Substantia nigra (tissue), 51 donors: ENCODE measurements at places on chromosomes 11 and 22.

- DNase-seq, result no peak
Observed at GRCh38 chr11:126753990-126754389, 246.6 kb downstream of the KIRREL3 start.

DNA sequence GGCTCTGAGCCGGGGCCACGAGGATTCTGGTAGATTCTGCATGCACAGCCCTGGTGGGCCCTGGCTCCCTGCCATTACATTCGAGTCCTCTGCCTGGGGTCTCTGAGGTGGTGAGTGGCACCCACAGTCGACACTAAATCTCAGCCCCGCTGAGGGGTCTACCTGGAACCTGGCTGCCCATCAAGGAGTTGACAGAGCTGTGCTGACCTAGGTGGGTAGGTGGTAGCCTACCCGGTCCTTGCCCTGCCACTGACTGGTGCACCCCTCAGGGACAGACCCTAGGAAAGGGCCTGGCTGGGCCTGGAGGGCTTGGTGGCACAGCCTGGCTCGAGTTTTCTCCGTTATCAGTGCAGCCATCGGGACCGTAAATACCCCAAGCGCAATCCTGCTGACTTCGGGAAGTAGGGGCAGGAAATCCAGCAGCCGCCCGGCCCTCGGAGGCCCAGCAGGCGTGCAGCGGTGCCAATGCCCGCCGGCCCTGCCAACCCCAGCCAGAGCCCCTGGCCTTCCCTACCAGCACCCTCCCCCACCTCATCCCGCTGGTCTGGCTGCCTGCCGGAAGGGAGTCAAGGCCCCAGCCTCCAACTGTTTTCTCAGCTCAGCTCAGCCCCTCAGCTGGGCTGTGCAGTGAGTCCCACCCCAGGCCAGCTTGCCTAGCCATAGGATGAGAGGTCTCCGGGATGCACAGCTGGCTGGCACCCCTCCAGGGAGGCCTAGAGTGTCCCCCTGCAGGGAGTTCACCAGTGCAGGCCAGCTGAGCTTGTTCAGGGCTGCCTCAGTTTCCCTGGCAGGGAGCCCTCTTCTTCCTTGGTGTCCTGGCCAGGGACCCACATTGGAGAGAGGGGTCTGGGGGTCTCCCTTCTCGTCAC is 80.4 kb upstream of the KCNQ1OT1 start:
- no peak for DNase-seq

DNA sequence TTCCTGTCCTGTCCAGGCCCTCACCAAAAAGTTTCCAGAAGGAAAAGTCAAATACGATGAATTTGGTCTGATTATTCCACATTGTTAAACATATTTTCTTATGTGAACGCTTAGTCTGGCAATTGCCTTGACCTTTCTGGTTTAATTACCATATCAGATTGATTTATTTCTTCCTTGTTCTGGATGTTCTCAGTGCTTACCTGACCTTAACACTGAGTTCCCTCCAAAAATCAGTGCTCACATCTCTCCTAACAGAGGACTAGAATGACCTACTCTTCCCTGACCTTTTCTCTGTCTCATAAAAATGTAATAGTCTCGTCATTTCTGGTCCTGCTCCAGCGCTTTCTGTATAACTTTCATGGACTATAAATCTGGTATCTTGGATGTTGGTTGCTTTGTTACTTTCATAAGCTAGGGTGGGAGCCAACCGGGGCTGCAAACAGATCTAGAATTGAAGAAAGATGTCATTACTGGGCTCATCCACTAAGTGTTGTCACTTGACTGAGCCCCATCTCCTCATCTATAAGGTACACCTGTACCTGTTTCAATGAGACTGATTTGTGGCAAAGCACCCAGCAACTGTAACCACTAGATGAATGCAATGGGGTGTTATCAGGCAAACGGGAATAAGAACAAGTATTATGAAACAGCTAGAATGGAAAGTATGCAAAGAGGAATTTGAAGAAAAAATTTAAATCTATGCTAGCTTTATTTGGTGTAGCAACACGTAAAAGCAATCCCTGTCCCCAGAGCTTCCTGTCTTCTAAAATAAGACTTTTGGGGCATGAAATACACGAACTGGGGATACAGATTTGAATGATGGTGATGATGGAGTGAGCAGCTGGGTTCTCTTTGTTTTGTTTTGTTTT is 2.4 kb downstream of the FADS2 start:
- DNase-seq, result no peak

- DNase-seq, result no peak
Observed at GRCh38 chr11:129905402-129905801, 10.0 kb upstream of the NFRKB start.

- DNase-seq, result no peak
Observed at GRCh38 chr11:850775-851763, 8.4 kb downstream of the TSPAN4 start.

DNA sequence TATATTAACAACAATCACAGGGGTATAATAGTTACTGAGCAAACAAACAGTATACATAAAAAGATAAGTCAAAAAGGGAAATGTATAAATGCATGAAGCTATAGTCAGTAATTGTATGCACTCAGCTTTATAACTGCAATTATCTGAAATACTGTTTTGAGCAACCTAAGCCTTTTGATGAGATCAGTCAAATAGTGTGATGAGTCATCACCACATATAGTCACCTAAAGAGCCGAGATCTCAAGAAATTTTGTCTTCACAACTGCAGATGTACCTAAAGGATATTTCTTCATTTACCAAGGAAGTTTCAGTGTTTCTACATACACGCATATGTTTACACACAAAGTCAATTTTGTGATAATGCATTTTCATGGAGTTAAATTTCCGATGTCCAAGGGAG is 5.4 kb upstream of the OR51A2 start:
- no peak for DNase-seq

DNA sequence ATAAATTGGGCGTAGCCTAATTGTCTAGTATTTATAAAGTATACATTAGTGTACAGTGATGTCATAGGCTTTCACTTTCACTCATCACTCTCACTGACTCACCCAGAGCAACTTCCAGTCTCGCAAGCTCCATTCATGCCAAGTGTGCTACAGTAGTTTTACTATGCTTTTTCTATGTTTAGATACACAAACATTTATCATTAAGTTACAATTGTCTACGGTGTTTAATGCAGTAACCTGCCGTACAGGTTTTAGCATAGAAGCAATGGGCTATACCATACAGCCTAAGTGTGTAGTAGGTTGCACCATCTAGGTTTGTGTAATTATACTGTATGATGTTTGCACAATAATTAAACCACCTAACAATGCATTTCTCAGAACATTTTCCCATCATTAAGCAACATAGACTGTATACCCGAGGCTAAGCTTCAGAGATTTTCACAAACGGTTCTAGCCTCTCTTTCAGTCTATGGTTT is 17.5 kb downstream of the OR9G1 start:
- DNase-seq, result no peak

GRCh38 chr11:6693342-6694228 is 10.4 kb upstream of the MRPL17 start:
- no peak for DNase-seq

- DNase-seq, result no peak
Observed at GRCh38 chr11:126484266-126484665, 128.8 kb downstream of the ST3GAL4 start.

DNA sequence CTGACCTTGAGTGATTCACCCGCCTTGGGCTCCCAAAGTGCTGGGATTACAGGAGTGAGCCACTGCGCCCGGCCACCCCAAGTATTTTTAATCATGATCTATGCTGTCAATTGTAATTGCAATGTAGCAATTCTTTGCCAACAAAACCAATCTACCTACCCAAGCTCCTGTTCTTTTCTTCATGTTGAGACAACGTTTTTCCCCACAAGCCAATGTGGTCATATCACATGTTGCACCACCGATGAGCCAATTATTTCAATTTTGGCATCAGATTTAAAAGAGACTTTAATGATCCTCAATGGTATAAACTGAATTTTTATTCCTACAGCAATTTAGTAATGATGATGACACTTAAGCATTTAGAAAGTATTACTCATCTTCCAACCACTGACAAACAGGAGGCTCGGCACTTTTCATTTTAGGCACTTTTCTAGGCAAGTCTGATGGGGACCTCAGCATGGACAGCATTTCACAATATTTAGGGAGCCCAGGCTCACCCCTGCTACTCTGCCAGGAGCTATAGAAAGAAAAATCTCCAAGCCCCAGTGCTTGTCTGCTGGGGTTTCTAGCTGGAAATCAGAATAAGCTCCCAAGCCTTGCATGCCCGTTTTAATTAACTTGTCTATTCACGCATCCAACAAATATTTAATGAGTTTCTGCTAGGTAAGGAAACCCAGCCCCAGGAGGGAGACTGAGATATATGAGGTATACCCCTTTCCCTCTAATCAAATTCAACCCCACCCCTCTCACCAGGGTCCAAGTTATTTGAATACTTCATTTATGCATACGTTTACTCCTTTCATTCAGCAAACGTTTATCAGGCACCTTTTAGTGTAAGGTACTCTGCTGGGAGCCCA is 291.4 kb downstream of the ST3GAL4 start:
- no peak for DNase-seq

DNA sequence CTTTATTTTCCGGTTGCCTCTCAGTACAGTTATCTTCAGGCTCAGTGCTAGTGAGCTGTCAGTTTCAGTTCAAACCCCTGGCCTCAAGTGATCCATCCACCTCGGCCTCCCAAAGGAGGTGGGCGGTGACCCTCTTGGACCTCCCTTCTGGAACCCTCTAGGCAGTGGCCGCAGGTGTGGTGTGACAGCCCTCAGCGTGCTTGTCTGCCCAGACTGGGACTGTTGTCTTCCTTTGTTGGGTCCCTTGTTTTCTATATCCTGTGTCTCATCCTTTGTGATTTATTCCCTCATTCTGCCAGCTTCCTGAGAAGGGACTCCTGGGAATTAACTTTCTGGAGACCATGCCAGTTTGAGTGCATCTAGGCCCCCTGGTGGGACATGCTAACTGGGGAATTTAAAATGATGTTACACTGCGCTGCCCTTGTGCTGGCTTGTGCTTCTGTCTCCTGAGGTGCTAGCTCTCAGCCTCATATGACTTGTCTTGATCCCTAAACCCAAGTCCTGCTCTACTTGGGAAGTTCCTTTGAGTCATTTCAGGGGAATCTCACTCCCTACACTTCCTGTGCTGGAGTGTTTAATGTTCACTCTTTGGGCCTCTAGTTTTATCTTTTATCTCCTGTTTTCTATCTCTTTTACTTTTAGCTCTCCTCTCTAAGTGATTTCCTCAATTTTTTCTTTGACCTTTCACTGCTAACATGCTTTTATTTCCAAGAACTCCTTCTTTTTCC is 19.4 kb downstream of the MED15 start:
- no peak for DNase-seq

DNA sequence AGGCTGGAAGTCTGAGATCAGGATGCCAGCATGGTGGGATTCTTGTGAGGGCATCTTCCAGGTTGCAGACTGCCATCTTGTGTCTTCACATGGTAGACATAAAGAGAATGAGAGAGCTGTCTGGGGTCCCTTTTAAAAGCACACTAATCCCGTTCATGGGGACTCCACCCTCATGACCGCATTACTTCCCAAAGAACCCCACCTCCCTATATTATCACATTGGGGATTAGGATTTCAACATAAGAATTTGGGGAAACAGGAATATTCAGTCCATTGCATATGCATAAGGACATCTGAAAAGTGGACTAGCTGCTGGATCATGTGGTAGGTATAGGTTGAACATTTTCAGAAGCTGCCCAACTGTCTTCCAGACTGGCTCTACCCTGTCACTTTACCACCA is 33.1 kb upstream of the ADORA2A start:
- no peak for DNase-seq

DNA sequence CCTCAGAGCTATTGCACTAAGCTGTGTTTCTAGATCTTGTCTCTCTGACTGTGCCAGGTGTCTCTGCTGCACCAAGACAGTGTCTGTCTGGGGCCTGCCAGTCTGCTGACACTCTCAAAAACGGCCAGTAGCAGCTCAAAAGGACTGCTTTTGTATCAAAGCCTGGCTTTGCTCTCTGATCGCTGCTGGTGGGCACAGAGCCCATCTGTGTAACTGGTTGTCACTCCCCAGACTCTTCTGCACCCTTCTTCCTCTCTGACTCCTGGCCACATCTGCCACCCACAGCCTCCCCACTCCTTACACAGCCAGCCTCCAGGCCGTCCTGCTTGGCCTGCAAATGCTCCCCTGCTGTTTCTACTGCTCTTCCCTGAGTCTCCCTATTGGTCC is 26.5 kb downstream of the MED15 start:
- DNase-seq, result peak; percentile 42

DNA sequence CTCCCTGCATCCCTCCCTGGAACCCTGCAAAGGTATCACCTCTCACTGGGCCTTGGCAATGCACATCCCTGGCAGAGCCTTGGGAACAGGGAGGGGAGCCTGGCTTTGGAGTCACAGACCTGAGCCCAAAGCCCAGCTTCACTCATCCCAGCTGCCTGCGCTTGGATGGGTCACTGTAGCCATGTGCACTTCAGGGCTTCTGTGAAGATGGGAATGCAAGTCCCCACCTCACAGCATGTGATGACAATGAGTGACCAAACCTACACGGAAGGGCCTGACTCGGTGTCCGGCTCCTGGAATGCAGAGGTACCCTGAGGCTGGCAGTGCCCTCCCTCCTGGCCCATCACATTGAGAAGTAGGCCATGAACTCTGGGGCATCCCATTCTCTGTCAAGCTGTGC is 22.8 kb upstream of the BAIAP2L2 start:
- DNase-seq, result no peak

DNA sequence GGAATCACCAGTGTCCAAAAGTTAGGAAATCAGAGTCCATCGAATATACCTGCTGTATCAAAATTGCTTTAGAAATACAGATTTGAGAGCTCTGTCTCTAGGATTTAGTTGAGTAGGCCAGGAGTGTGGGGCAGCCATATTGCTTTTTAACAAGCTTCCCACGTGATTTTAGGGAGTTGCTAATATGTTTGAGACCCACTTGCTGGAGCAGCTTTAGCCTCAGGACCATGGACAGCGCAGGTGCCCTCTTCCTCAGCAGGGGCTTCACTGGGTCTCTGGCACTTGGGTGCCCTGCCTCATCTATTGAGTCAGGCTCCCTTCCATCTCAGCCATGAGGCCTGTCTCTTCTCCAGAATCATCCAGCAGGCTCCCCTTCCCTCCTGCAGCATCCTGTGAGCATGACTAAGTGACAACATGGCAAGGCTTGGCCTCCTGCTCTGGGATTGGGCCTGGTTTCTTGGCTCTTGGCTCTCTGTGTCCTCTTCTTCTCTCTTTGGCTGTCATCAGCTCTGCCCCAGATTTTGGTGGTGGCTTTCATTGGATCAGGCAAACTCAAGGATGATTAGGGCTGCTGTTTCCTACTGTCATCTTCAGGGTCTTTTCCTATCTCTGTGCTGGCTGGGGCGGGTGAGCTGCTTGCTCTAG is 70.0 kb downstream of the SGSM1 start:
- DNase-seq, result no peak
